ENCODE measurements at places on chromosomes 11 and 22.

DNA sequence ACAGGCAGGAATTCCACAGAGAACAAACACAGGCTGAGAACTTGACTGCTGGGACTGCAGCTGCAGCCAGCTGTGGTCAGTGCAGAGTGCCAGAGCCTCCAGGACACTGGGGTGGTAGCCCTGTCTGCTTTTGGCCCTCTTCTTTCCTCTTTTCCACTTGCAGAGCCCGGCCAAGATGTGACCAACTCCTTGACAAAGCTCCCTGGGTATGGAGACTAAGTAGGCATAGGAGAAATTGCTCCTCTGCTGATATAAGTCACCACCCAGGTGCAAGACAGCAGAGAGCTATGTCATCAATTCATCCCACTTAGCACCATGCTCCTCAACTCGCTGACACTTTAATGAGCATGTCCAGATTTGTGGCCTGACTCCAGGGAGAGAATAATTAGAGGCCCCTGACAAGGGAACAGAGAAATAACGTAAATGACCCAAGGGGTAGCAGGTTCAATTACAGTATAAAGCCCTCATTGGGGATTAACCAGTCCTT is 369.4 kb upstream of the B3GAT1 start:
- DNase-seq: no peak

DNA sequence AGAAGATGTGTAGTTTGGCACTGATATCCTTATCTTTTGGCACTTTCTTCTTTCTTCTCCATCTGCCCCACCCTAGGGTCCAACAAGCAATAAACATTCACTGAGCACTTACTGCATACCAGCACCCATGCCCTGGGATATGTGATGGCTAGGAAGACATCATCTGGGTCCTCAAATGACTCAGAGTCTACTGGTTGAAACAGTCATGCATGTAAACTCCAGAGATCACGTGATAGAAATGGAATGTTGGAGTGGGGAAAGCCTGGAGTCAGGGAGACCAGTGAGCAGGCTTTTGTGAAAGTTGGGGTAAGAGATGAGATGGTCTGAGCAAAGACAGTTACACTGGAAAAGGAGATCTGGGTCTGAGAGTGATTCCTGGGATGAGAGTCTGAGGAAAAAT is 724.9 kb upstream of the TENM4 start:
- DNase-seq: no peak

GRCh38 chr11:43747130-43747802 is 66.7 kb downstream of the HSD17B12 start:
- DNase-seq: no peak

- DNase-seq: no peak
Measured at GRCh38 chr22:41913842-41914534, 886 bp downstream of the SHISA8 start.

DNA sequence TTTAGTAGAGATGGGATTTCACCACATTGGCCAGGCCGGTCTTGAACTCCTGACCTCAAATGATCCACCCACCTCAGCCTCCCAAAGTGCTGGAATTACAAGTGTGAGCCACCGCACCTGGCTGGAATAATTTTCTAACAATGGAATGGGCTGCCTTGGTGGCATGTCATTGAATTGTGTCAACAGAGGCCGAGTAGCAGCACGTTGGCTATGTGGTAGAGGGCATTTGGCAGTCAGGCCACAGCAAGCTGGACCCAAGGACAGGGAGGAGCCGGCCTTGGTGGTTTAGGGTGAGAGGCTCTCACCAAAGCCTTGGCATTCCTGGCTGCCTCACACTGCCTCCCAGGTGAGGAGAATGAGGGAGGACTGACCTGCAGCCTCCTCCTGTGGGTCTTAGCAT is 4.1 kb upstream of the NIPSNAP1 start:
- DNase-seq: no peak

DNA sequence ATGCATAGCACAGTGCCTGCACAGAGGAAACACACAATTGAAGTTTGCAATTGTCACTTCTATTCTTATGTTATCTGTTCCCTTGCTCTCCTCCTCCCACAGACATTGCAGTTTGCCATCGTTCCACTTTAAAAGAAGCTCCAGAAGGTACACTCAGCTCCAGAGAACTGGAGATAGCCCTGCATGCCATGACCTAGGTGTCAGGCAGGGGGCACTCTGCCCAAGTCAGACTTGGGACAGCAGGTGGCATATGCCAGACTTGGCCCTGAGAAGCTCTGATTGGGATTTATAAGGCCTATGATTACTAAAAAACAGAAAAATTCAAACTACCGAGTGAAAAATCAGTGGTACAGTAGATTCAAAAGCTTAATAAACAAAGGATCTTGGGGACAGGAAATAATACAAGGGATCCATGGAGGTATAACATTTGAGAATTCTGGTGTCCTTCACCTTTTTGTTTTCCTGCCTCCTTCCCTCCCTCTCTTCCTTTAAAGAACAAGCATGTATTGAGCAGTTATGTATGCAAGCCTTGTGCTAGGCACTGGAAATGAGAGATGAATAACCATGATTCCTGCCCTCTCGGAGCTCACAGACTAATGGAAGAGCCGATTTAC is 40.0 kb downstream of the TENM4 start:
- no peak for DNase-seq

DNA sequence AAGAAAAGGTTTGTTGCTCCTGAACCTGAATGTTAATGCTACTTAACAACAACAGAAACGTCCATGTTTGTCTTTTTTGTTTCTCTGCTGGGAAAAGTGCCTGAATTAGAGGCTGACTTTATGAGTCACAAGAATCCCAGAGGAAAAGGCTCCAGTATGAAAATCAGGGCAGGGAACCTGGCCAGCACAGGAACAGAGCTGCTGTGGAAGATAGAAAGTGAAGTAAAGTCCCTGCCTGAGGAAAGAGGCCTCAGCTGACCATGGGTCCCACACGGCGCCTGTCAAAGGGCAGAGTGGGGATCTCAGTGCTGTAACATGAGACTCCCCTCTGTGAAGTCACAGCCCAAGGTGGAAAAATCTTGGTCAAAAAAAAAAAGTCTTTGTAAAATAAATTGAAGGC is 632.3 kb upstream of the CCDC90B start:
- no peak for DNase-seq

- DNase-seq: no peak
Measured at GRCh38 chr11:79461144-79461543, 20.3 kb upstream of the TENM4 start.

DNA sequence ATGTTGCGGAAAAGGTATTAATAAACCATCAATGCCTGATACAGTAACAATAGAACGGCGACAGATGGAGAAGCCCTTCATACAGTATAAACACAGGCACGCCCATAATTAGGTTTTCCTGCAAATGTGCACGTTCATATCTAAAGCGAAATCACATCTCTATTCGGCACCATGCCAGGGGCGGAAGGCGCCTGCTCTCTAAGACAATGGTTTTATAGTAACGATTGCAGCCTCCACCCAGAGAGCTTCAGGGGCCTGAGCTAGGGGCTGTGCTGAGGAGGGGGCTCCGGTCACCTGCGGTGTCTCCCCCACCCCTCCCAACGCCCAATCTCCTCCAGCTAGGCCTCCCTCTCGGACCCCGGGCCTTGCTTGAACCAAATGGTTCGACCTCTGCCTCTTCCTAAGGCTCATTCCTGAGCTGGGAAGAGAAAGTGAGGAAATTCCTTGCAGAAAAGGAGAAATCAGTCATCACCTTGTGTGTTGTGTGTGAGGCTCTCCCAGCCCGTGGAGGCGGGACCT is 9.6 kb downstream of the KRTAP5-5 start:
- DNase-seq: no peak

GRCh38 chr11:65736810-65737209 is 16.2 kb upstream of the RNASEH2C start:
- DNase-seq: no peak

GRCh38 chr22:40215266-40215665 is 37.5 kb downstream of the TNRC6B start:
- DNase-seq: no peak

- no peak for DNase-seq
Measured at GRCh38 chr11:112085822-112086421, 634 bp downstream of the TIMM8B start.

GRCh38 chr22:35950262-35950661 is 78.4 kb downstream of the RBFOX2 start:
- no peak for DNase-seq

DNA sequence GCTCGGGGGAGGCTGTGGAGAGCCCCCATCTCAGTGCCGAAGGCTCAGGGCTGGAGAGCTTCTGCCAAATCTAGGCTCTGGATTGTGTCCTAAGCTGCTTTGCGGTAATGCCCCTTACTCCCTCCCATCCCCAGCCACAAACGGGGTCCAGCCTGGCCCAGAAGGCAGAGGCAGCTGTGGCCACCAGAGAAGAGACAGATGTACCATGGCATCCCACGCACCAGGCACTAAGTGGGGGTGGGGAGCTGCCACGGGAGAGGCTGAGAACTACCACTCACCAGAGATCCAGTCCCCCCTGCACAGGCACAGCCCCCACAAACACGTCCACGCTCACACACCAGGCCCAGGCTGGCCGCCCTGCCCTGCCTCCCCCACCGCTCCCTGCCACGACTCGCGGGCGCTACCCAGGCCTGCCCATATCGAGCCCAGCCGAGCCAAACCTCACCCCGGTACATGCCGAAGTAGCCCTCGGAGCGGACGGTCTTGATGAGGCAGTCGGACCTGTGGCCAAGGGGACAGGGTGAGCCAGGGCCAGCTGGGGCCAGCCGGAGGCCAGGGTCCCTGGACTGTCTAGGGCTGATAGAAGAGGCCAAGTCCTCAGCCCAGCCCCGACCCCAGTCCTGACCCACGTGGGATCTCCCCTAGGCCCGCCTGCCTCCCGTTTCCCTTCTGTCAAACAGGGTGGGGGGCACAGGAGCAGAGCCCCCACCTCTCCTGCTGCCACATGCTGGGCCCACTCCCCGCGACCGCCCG is 3.9 kb downstream of the SLC25A22 start:
- DNase-seq: no peak

DNA sequence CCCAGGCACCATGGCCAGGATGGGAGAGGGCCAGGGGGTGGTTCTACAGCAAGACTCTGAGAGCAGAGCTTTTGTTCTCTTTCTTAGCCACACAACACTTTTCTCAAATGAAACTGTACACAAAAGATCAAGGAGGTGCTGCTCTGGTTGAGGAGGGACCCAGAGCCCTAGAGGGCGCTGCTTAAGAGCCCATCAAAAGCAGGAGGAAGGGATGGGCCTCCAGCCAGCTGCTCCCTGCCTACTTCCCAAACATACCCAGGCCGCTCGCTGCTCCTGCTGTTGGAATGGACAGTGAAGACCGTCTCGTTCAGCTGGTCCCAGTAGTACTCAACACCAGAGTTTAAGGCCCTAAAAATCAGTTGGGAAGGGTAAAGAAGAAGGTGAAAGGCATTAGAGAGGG is 18.4 kb upstream of the CHRM4 start:
- DNase-seq: no peak

GRCh38 chr11:75429902-75430713 is 2.9 kb downstream of the KLHL35 start:
- DNase-seq: no peak
